Stimulated activated CD4-positive, alpha-beta T cell treated with anti-CD3 and anti-CD28 coated beads, Interleukin-4, amount 100 ng/mL, for 1 hour (primary cell): ENCODE measurements at places on chromosomes 12 and 14.

GRCh38 chr14:50533241-50533705 lies 904 bp upstream of the MAP4K5 start:
- DNase-seq: no peak

GRCh38 chr14:95349241-95349640 lies 29.5 kb upstream of the CLMN start:
- DNase-seq: no peak

DNA sequence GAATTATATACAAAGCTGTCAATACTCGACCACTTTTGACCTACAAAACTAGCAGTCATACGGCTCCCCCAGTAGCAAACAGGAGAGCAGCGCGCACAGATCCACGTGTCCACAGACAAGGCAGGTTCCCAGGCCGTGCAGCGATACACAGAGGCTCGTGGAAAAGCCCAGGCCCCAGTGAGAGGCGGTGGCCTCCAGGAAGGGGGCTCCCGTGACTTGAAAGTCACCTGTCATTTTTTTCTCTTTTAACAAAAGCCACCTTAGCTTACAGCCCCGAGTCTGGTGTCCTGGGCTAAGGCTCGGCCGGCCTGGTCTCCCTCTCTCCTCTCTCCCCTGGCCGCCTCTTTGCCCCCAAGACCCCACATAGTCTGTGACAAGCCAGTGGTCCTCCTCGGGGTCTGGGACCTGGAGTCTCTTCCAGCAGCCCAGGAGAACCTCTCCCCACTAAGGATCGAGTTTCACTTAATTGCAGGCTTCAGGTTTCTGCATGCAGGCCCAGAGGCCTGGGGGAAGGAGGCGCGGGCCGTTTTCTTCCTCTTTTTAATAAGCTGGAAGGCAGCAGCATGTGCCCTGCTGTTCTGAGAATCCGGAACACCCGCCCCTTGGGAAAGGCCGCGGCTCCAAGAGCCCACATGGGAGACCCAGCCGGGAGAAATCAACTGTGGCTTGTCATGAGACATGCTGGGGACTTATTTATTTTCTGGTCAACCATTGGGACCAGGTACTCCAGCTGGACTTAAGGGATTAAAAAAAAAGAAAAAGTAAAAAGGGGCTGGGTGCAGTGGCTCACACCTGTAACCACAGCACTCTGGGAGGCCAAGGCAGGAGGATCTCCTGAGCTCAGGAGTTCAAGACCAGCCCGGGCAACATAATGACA lies 15.9 kb downstream of the NCOR2 start:
- no peak for DNase-seq

DNA sequence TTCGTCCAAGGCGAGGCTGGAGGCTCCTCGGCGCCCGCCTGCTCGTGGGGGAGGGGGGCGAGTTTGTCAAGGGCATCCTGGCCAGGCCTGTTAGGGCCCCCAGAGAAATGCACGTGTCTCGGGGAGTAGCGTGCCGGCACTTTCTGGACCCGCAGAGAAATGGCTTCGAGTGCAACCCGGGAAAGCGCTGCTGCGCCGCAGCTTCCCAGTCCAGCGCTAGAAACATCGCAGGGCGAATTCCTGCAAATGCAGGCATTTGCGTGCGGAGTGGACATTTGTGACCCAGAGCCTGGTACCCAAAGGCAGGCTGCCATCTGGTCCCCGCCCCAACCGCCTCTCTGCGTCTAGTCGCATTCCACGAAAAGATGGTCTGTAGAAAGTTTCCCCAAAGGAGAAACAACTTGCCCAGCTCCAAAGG lies 756 bp downstream of the LGR5 start:
- no peak for DNase-seq

DNA sequence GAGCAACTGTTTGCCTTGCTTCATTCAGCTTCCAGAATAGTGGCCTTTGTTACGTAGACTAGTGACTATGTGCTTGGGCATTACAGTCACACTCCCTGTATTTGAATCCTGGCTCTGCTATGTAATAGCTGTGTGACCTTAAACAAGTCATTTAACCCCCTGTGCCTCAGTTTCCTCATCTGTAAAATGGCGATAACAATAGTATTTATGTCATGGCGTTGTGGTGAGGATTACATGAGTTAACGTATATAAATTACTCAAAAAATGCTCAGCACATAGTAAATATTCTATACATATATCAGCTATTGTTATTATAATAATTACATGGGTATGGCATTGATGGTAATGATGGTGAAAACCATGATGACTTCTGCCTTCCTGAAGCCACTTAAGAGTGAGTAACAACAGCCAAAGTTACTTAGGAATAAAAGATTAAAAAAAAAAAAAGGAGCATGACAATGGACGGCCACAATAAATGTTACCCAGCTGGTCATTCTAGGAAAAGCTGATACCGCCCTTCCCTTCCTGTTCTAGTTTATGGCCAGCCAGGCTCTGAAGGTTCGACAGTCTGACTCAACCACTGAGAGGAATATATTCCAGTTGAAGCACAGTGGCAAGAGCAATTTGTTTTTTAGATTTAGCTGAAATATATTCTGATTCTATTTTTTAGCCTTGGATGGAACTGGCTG lies 9.9 kb upstream of the ADIPOR2 start:
- no peak for DNase-seq

DNA sequence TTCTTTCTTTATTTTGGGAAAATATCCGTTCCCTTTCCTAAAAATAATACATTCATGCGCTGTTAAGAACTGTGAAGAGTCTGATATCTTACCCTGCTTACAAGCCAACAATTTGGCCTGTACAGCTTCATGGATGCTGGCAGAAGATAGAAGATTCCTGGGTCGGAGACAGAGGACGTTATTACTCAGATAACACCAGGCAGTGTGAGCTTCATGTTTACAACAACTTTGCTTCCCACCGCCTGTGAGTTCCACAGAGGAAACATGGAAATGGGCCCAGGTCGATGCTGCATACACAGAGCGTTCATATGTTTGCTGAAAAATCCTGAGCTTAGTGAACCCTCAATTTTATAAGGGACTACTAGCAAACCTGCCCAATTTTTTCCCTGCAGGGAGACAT lies 705.6 kb upstream of the SEL1L start:
- DNase-seq: no peak

GRCh38 chr14:99073431-99073830 lies 198.6 kb downstream of the BCL11B start:
- DNase-seq: no peak

- DNase-seq: no peak
Measured at GRCh38 chr12:91965781-91966180, 179.9 kb downstream of the BTG1 start.

DNA sequence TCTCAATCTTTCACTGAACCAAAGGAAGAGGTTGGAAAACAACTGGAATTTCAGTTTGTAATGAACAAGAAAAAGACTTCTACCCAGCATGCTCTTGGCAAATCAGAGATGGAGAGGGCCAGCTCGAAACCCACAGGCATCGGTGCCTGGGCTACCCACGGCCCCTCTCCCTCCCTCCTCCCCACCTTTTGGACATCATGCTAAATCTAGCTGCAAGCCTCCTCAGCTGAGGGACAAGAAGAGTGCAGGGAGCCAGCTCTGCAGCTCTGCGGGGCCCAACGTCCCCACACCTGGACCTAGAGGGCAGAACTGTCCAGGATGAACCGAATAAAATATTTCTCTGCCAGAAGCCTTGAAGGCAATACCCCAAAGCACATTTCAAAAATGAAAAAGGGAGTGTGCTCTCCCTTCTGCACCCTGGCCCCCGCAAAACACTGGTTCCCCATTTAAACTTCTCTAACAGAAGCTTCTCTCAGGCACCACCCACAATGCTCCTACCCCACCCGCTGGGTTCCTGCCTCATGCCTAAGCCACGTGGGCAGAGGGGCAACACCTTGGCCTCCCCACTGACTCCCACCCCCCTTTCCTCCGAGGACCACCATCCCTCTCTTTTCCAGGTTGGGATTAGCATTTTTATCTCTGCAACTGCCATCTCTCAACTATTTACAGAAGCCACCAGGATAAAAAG lies 8.2 kb downstream of the CAMKK2 start:
- no peak for DNase-seq

GRCh38 chr14:94748667-94749347 lies 21.1 kb downstream of the GSC start:
- no peak for DNase-seq

DNA sequence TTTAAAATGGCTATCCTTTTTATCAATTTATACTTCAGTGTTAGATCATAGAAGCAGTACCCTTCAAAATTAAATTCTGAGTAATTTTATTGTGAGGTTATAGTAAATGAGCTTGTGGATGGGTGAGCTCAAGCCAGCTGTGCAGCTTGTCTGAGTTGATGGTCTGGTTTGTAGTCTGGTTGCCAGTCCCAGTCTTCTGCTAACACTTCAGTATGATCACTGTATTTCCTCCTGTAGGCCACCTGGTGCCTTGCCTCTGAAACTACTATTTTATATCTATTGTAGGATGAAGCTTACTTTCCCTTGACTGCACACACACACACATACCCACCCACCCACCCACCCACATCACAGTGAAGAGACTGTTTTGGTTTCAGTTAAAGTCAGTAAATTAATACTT lies 496.4 kb downstream of the PCNX1 start:
- DNase-seq: no peak

GRCh38 chr14:72154645-72155378 lies 222.6 kb downstream of the RGS6 start:
- DNase-seq: no peak

- DNase-seq: no peak
Measured at GRCh38 chr12:91057368-91058165, at the start of gene KERA. Gene KERA, minus strand, starts transcription at chr12:91058024. Its CDS starts 1,743 bp downstream, at chr12:91056281.

GRCh38 chr12:69431591-69432222 lies 38.5 kb upstream of the FRS2 start:
- DNase-seq: no peak

GRCh38 chr14:74985028-74985310 lies 17.8 kb upstream of the EIF2B2 start:
- DNase-seq: no peak

DNA sequence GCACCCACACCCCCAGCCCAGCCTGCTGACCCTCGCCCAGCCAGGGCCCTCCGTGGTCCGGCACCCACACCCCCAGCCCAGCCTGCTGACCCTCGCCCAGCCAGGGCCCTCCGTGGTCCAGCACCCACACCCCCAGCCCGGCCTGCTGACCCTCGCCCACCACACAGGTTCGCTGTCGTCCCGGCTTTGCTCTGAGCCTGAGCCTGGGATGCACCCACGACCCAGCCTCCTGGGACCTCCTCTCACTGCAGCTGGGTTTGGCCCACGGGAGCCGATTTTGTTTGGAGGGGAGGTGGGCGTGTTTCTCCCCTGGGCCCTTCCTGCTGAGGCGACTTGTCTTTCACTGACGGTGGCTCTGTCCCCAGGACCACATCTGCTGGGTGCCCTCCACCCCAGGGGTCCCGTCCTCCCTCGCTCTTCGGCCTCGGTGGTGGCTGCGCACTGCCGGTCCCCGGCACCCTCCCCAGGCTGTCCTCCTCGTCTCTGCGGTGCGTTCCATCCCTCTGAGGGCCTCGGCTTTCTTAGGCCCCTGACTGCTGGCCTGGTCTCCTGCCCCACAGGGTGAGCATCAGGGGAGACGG lies 83.8 kb downstream of the GALNT9 start:
- no peak for DNase-seq

- DNase-seq: no peak
Measured at GRCh38 chr14:100566119-100566518, 21.1 kb downstream of the BEGAIN start.

- DNase-seq: no peak
Measured at GRCh38 chr14:94702629-94703028, 67.3 kb downstream of the GSC start.

DNA sequence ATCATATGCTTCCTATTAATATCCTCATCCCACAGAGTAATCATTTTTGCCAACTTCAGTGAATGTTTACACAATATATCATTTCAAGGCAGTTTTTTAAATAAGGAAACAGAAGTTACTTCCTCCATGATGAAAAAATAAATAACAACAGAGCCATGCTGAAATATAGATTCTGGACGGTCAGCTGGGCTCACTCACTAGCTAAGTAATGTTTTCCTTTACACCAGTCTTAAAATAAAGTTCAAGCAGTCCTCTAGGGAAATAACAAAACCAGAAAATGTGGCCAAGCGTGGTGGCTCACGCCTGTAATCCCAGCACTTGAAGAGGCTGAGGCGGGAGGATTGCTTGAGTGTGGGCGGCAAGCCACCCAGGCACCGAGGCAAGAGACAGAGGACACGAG lies 28.7 kb downstream of the AICDA start:
- no peak for DNase-seq

DNA sequence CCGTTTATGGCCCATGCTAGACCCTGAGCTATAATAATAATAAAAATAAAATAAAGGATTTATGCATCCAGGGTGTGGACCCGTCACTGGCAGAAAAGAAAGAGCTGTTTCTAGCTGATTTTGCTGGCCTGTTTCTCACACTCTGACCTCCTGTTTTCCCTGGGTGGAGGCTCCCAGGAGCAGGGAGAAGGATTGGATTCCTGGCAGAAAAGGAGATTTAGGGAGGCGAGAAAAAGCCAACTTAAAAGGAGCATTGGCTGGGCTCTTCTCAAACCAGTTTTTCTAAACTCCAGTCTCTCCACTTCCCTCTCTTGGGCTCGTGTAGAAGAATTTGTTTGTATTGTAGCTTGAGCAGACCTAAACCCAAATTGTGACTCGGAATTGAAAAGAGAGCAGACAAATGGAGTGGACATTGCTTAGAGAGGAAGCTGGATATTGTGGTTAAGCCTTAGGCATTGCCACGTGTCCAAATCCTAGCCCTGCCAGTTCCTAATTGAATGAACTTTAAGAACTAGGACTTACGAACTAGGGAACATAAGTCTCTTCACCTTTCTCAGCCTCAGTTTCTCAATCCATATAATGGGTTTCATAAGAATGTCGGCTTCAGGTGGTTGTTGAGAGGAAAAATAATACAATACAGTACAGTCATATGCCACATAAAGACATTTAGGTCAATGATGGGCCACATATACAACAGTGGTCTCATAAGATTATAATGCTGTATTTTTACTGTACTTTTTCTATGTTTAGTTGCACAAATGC lies 14.4 kb upstream of the TBX5 start:
- DNase-seq: no peak

DNA sequence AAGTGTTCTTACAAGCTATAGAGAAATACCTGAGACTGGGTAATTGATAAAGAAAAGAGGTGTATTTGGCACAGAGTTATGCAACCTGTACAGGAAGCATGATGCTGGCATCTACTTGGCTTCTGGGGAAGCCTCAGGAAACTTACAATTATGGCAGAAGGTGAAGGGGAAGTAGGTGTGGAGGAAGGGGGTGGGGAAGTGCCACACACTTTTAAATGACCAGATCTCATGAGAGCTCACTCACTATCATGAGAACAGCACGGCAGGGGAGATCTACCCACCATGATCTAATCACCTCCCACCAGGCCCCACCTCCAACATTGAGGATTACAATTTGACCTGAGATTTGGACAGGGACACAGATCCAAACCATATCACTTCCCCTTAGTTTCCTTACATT lies 32.8 kb downstream of the TSHR start:
- no peak for DNase-seq

DNA sequence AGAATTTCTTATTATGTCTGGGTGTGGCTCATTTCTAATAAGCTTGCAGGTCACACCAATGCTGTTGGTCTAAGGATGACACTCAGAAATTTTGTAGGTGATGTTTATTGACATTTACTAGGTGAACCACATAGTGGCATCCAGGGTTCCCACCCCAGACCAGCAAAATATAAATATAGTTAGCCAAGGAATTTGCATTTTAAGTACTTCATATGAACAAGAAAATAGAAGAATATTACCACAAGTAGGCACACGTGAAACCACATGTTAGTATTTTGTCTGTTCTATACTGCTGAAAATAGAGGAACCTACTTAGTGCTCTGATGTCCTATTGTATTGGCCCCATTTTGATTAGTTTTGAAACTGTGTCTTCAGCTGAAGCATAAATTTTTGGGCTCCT lies 71.1 kb downstream of the USP15 start:
- DNase-seq: no peak
